ENCODE measurements at places on chromosomes 3 and 15.

GRCh38 chr15:26736502-26737248, 36.2 kb downstream of the GABRB3 start:
- DNase-seq = no peak

DNA sequence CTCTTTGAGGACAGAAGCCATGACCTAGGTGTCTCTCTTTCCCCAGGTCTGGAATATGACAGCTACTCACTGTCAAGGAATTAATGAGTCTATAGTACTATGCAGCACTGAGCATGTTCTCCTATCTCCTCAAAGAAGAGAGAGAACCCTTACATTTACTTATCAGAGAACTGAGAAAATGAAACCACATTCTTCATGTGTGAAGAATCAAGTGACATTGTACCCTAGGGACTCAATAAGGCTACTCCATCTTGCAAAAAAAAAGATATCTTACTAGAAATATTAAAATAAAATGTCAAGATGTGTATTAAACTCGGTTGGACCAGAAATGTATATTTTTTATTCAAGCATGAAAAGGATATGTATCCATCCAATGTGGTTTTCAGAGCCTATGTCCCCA, 133.2 kb upstream of the COL8A1 start:
- DNase-seq = no peak

DNA sequence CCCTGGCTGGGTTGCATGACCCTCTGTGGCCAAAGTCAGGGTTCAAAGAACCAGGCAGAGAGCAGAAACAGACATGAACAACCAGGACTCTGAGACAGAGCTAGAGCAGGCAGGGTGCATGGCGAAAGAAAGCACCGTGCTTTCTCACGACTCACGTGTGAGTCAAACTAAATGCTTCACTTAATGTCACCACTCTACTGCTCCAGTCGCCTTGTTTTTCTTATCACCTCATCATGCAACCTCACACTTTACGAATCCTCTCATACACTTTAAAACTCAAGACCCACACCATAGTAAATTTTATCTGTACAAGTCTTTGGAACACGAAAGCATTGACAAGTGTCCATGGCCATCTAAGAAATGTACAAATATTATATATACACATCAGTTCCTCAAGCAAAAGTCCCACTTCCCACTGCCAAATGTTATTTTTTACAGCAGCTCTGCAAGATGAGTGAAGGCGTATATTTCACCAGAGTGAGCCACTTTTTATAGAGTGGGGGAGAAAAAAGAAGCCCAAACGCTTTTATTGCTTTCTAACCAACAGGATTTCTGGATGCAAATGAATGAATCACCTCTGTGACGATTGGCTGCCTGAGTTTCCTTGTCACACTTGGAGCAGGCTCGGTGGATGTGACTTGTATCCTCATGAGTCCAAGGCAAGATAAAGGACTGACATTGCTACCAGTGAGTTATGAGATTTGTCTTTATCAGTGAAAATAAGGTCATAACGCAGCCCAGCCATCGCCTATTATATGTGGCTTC, 16.0 kb upstream of the MEGF11 start:
- DNase-seq = no peak

DNA sequence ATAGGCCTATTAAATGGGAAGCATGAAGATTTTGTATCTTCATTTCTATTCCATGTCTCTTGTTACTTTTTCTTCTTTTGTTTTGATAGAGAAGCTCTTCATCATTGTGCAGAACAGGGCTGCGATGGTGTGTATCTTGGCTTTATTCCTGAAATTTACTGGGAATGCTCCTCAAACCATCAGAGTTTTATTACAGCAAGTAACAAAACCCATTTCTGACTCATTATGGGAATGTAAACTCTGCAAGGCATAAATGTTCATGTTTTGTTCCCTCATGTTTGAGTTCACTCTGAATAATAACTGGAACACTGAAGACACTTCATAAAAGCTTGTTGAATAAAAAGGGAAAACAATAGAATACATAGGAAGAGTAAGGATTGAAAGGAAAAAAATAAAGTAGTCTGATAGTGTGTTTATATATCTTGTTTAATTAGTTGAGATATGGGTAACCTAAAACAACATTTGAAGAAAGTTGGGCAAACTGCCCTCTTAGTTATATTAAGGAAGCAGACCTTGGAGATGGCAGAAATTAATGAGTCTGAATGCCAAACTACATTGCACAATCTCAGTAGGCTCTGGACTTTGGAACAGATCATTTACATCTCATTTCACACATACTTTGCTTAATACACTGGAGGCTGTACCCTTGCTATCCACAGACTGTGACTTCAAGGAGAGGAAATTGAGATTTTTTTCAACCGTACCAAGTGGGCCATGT, 521.5 kb downstream of the GRM7 start:
- DNase-seq = no peak

DNA sequence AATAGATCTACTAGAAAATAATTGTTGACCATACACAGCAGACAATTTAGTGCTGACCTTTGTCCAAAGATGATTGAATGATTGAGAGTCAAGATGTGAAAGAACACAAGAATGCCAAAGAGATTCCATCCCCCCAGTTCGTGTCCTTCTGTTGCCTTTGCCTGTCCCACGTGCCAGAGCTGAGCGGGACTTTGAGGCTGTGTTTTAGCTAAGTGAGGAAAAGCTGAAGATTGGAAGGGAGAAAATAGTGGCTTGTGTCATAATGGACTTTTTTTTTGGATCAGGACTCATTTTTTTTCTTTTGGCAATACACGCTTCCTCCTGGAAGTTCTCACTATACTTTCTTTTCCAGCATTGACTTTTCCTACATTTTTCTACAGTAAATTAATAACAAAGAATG, 206.6 kb upstream of the MDFIC2 start:
- no peak for DNase-seq

GRCh38 chr15:48842501-48842900, 31.6 kb upstream of the CEP152 start:
- DNase-seq = no peak

GRCh38 chr3:72319194-72320094, 528.8 kb downstream of the SHQ1 start:
- DNase-seq = no peak

DNA sequence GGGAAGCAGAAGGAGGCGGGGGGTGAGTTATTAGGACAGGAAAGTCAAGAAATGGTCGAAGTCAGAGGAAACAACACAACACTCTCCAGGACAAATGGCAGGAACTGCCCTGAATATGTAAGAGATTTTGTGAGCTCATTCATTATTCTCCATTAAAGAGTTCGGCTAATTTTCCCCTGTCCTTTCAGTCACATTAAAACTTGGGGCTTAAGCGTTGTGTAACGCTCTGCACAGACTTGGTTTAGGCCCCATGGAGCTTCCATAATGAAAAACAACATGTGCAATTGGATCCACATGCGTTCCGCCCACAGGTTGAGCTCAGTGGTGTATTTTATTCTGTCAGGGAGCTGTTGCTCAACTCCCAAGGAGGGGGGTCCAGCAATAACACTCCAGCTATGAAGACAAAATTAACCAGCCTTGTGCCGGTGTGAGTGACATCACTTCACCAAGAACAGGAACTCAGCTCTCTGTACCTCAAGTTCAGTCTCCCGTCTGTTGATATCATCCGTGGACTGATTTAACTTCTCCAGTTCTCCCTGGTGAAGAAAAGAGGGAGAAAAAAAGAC, 2.3 kb downstream of the SH3BP5 start:
- no peak for DNase-seq

DNA sequence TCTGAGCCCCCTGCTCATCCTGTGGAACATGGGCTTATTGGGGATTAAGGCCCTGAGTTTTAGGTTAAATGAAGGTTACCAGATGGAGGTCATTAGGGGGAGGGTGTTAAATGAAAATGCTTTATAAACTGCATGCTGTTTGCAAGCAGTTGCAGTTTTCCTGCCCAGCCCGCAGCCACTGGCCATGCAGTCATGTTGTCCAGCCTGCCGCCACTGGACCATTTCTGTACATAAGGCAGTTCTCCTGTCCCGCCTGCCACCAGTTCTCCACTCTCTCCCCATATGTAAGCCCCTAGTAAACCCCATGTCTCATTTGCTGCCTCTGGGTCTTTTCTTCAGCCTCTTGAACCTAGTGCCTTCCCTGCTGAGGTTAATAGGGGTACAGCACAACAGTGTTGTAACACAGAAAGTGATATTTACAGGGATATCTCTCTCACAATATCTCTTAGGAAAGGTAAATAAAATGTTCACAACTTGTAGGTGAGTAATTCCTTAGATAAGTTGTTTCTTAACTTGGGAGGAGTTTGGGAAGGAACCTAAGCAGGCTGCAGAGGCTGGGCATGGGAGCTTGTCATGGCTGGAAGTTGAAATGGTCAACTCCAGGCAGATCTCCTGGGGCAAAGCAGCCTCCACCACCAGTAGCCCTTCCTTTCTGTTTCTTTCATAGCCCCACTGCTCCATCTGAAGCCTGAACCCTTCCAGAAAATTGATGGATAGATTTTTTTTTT, 148.2 kb downstream of the CMSS1 start:
- DNase-seq = no peak

- DNase-seq = no peak
Measured at GRCh38 chr15:64843991-64844390, 2.3 kb downstream of the PLEKHO2 start.

DNA sequence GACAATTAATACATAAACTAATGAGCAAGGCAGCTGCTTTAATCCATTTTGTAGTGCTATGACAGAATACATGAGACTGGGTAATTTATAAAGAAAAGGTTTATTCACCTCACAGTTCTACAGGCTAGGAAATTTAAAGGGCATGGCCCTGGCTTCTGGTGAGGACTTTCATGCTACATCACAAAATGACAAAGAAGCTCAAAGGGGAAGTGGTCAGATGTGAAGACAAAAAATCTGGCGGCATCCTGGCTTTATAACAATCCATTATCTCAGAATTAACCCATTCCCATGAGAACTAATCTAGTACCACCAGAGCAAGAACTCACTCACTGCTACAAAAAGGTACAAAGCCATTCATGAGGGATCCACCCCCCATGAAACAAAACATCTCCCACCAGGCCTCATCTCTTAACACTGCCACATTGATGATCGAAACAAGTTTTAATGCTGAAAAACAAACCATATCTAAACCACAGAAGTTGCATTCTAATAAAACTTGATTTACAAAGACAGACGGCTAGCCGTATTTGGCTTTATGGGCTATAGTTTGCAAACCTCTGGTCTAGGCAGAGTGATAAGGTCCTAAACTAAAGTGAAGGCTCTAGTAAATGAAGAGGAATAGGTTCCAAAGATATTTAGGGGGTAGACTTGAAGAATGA, 44.2 kb downstream of the GSK3B start:
- DNase-seq = no peak

- DNase-seq = no peak
Measured at GRCh38 chr15:81595752-81596151, 221.7 kb upstream of the TMC3 start.

DNA sequence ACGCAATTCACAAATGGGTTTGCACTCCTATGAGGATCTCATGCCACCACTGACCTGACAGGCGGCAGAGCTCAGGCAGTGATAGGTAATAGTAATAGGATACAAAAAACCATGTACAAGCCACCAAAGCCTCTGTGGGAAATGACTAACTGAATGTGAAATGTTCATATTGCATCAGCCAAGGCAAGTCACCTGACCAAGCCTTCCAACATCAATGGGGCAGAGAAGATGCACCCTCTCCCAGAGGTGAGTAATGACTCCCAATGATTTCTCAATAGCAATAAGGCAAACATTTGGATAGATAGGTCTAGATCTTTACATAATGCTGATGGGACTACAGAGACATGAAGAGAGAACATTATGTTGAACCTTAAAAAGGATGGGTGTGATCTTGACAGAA, 14.9 kb downstream of the CNTN3 start:
- no peak for DNase-seq

GRCh38 chr15:40929660-40930429, 705 bp downstream of the DLL4 start:
- no peak for DNase-seq

- DNase-seq = no peak
Measured at GRCh38 chr3:27056326-27056725, 312.9 kb downstream of the NEK10 start.

GRCh38 chr3:74921676-74922075, 307.2 kb upstream of the CNTN3 start:
- no peak for DNase-seq

DNA sequence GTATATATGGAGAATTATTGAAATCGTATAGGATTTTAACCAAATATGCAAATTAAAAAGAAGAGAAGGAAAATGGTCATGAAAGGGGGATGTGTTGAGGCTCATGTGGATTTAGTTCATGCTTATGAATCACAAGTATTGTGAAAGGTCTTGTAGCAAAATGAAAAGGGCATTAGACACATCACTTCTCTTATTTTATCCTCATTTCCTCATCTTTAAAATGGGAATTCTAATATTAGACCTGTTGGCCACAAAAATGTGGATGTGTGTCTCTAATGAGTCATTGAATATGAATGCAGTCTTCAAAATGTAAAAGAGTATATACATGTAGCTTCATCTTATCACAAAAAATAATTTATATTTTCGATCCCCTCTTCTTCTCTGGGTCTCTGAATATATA, 14.9 kb upstream of the ALCAM start:
- DNase-seq = no peak

- DNase-seq = no peak
Measured at GRCh38 chr15:93466380-93466779, 377.4 kb upstream of the RGMA start.

- no peak for DNase-seq
Measured at GRCh38 chr3:183298701-183299153, 45.7 kb downstream of the B3GNT5 start.

- no peak for DNase-seq
Measured at GRCh38 chr15:88704791-88705768, 66.3 kb downstream of the ISG20 start.

DNA sequence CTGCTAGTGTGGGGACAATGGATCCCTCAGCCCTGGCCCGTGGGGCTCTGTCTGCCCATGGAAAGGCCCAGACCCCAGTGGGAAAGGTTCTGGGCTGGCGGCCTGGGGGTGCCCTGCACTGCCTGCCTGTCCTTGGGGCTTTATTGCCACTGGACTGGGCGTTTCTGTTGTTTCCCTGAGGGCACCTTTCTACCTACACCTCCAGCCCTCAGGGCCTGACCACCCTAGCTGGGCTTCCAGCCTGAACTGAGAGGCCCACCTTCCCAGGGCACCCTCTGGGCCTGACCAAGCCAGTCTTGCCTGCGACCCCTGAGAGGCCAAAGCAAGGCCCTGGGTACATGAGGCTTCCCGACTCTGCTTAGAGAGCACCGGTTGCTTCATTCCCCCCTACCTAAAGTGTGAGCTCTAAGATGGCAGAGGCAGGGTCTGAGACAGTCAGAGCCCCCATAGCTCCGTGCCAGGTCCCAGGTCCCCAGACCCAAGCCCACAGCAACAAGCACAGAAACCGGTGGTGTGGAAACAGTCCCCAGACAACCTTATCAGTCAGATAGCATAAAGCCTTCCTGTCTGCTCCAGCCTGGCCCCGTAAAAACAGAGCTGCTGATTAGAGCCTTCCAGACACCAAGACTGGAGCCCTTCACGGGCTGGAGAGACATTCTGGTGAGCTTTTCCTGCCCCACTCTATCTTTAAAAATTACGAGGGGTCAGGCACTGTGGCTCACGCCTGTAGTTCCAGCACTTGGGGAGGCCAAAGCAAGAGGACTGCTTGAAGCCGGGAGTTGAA, 102.8 kb downstream of the CHSY1 start:
- no peak for DNase-seq

DNA sequence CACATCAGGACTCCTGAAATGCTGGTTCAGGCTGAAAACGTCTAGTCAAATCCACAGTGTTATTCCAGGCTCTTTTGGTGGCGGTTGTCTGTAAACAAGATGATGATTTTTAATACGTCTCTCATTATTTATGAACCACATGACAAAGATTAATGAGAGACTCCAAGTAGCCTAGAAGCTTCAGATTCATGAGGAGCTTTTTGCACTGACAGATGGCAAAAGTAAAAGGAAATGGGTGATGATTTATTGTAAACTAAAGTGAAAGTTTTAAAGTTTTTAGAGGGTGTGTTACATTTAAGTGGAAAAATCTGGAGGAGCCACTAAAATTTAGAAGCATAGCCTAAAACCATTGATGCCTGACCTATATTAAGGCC, 77.0 kb downstream of the BBX start:
- no peak for DNase-seq
